ENCODE measurements at places on chromosomes 2 and 18.
A peak's percentile ranks its signal among the peaks of the same experiment; 100 is the strongest.

GRCh38 chr2:40455661-40456060 is 3.8 kb upstream of the SLC8A1 start:
- DNase-seq = no peak

GRCh38 chr2:49028101-49028500 is 126.2 kb downstream of the FSHR start:
- DNase-seq = no peak

- no peak for DNase-seq
Measured at GRCh38 chr2:185628985-185629384, 109.6 kb upstream of the FSIP2 start.

- DNase-seq = no peak
Measured at GRCh38 chr2:202508686-202509085, 126.1 kb upstream of the FAM117B start.

- peak; percentile 53 for DNase-seq
Measured at GRCh38 chr2:151409601-151410484, at the start of gene RIF1. Gene RIF1 (plus strand): TSS chr2:151409902. CDS start chr2:151410424, 522 bp downstream.

GRCh38 chr2:71857636-71858035 is 290.0 kb downstream of the CYP26B1 start:
- DNase-seq = no peak

DNA sequence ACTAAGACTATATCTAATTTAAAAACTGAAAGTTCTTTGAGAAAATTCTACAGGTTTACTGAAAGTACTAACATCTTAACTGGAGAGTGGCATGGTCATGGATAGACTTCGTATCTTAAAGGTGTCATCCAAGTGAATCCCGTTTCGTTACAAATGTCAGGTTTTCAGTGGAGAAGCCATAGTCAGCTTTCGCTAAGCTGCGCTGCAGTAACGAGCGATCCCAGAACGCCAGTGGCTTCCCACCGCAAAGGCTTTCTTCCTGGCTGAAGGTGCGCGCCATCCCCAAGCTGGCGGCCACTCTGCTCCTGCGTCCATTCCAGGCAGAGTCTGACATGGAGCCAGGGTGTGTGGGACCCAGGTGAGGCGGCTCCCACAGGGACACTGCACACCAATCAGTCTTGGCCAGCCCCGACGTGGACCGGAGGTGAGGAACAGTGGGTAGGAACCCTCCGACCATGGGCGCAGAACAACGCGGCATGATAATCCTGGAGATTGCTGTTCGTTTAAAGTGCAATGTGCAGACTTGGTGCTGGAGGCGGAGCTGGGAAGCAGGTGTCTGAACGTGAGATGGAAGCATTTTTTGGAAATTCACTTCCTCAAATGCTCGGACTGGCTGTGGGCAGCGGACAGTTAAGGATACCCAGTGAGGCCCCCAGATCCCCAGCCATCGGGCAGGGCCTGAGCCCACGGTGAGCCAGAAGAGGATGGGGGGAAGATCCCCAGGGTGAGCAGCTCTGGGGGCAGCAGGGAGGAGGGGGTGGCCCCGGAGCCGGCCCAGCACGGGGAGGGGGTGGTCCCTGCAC is 27.8 kb upstream of the KCNG2 start:
- DNase-seq = no peak

DNA sequence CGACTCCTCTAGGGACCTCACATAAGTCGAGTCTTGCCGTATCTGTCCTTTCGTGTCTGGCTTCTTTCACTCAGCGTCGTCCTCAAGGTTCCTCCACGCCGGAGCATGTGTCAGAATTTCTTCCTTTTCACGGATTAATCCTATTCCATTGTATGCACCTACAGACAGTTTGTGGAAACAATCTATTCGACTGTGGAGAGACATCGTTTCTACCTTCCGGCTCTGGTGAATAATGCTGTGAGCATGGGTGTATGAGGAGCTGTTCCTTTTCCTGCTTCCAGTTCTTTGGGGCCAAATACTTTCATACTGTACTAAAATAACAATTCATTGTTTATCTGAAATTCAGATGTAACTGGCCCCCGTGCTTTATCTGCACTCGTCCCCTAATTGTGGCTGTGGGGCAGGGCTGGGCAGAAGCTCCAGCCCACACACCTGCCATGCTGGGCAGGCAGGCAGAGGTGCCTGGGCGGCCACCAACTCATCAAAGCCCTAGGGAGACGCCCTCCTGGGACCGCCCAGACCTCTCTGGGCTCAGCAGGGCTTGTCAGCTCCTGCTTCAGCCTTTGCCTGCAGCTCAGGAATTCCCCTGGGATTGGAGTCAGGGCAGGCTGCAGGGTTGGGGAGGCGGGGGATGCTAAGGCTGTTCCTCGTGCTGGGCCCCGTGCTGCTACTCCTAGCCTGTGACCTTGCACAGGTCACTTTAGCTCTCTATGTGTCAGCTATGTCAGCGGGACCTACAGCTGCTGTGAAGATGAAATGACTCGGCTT is 14.5 kb downstream of the GPC1 start:
- no peak for DNase-seq

DNA sequence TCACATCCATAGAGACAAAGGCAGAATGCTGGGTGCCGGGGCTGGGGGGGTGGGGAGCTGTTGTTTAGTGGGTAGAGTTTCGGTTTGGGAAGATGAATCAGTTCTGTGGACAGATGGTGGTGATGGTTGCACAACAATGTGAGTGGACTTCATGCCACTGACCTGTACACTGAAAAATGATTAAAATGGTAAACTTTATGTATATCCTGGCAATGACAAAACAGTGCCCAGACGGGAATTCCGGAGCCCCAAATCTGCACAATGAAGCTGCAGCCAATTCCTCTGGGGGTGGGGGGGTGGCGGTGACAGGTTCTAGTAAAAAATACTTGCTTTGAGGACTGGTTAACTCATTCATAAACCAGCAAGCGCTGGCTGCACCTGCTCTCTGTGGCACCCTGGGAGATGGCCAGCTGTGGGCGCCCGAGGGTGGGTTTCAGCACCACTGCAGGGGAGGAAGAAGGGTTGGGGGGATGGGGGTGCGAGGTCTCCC is 81.8 kb upstream of the HPCAL1 start:
- no peak for DNase-seq

DNA sequence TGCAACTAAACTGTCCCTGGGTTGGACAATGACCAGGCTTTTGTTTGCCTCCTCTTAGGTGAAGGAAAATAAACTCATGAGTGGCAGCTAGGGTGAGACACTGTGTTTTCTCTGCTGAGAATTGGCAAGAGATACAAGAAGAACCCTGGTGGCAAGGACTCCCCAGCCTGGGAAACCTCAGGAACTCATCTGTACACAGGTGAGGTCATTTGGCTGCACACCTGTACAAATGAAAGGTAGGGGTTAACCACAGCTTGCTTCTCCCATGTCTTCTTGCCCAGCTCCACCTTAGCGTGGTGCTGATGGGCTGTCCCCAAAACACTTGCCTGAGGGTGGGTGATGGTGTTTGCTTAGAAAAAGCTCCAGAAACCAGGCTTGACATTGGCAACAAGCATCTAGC is 97.2 kb upstream of the FAM136A start:
- DNase-seq = no peak

GRCh38 chr2:23230885-23231284 is 154.1 kb upstream of the KLHL29 start:
- no peak for DNase-seq

- DNase-seq = no peak
Measured at GRCh38 chr2:206518997-206519396, 75.7 kb downstream of the ADAM23 start.

- DNase-seq = no peak
Measured at GRCh38 chr2:223232896-223233295, 180.9 kb downstream of the KCNE4 start.

GRCh38 chr2:44877417-44877816 is 64.1 kb upstream of the SIX3 start:
- DNase-seq = no peak

GRCh38 chr2:95006588-95006987 is 18.9 kb upstream of the MAL start:
- no peak for DNase-seq

DNA sequence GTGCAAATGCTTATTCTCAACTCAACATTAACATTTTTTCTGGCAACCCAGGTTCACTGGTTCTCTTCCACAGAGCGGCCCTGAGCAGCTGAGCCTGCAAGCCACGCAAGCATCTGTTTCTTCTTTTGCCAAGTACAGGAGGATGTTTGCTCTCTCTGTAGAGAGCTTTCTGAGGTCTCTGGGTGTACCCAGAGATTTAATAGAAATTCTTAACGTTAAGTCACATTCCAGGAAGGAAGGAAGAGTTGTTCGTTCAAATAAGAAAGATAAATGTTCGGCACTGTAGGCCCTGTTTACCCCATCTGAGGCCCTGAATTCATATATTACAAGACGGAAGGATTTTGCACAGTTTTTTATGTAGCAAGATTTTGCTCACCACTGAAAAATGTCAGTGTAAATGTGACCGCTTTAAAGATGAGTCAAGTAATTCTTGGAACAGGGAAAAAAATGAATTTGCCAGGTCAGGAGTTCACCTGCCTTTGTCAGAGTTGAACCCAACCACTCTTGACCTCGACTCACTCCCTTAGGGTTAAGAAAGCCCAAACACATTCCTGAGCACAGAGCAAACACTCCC is 30.1 kb downstream of the KCTD18 start:
- no peak for DNase-seq

GRCh38 chr2:177604271-177605065 is 211.9 kb downstream of the AGPS start:
- no peak for DNase-seq

DNA sequence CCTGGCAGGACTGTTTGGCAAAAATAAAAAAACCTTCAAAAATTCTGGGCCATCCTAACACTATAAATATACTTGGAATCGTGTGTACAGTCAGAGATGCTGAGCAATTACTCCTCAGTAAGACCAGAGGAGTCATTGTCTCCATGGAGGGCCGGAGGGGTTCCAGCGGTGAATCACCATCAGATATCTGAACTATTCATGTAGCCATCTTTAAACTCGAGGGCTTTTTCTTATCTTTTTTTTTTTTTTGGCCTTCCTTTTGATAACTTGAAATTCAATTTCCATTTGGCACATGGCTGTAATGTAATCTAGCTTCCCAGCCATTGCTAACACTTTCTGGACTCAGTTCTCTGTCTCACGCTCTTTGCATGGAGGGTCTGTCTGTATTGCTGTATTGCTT is 7.4 kb upstream of the FHL2 start:
- DNase-seq = no peak

- DNase-seq = no peak
Measured at GRCh38 chr18:48643262-48643661, 104.4 kb downstream of the CTIF start.

- DNase-seq = no peak
Measured at GRCh38 chr2:217151509-217152206, 291.8 kb upstream of the TNP1 start.

- DNase-seq = no peak
Measured at GRCh38 chr2:101657787-101658186, 39.7 kb upstream of the MAP4K4 start.

DNA sequence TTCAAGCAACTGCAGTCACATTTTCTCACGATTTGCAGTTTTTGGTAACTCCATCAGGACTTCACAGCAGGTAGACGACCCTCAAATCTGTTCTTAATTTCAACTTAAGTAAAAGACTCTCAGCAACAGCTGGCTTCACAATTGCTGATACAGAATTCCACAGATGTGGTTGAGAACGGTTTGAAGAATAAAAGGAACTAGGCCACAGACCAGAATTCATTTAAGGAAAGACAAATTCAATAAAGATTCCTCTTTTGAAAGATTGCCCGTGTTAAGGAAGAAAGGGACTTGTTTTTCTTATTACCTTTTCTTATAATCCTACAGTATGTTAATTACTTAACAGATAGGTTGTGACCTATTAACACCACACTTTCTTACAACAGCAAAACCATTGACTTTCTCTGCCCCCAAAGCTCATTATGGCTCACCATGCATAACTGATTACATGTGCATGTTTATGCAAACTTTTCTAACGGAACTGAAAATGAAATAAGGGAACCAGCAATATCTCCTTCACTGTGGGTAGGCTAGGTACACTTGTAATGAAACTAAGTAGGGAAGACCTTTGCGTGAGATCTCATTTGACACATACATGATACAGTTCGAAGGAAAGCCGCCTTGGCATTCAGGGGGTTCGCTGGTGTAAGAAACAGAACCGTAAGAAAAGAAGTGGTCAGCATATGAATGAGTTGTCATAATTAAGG is 4.7 kb upstream of the ZNF516 start:
- no peak for DNase-seq

GRCh38 chr2:84713441-84713840 is 167.4 kb downstream of the TRABD2A start:
- no peak for DNase-seq

DNA sequence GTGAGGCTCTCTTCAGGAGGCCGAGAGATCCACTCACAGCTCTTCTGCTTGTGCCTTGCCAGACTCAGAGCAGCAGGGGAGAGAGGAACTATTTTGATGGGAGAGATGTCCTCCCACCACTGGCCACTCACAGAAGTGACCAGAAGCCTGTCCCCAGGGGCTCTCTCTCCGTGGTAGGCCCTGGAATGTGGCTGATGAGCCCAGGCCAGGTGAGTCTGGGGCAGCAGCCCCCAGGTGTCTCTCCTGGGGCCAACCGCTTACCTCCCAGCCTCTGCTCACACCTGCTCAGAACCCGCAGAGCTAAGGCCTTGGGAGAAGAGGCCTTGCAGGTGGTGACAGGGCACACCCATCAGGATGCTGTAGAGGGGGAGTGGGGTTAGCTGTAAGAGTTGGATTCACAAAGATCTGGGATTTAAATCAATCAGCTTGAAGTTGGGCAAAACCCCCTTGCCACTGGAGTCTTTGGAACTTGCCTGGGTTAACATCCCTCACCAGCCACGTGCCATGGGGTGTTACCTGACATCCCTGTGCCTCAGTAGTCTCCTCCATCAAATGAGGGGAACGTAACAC is 29.1 kb upstream of the ASB18 start:
- DNase-seq = no peak

GRCh38 chr2:64562148-64562784 is 38.1 kb downstream of the AFTPH start:
- no peak for DNase-seq

GRCh38 chr2:15919716-15920434 is 20.5 kb upstream of the MYCN start:
- DNase-seq = no peak

DNA sequence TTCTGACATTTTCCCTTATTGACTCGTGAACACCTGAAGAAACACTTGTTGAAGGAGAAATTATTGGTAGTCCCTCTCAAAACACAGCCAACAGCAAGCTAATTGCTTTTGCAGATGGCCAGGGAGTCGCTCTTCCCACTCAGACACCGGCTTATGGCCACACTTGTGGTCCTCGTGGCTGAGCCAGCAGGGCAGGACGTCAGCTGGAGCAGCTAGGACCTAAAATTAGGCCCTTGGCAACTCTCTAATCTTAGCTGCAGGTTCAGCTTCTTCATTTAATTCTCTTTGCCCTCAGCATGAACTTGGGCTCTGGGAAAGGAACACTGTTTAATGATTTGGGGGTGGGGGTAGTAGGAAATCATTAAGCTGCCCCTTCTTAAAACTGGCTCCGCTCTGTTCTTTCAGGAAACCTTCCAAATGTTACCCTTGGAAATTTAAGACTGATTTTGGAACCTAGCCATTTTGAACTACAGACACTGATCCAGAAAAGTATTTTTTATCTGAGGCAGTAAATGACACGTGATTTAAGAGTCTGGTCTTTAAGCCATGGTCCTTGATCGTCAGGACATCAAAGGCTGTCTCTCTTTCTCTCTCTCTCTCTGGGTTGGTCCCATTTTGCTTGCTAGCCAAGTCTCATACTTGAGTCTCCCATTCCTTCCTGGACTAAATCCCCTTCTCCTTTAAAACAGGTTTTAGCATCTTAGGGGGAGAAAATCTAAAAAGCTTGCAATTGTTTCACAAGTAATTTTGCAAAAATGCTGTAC is 77.5 kb downstream of the CDK15 start:
- DNase-seq = no peak
